Epithelial cell of proximal tubule (primary cell): ENCODE measurements at places on chromosomes 5 and 9. TPM values are rescaled to one million over a fixed set of nuclear protein-coding genes. Genes with fewer than 3 reads are reported as not detected.

GRCh38 chr5:73437101-73437776 is 11.3 kb downstream of the FOXD1 start:
- no peak for DNase-seq

DNA sequence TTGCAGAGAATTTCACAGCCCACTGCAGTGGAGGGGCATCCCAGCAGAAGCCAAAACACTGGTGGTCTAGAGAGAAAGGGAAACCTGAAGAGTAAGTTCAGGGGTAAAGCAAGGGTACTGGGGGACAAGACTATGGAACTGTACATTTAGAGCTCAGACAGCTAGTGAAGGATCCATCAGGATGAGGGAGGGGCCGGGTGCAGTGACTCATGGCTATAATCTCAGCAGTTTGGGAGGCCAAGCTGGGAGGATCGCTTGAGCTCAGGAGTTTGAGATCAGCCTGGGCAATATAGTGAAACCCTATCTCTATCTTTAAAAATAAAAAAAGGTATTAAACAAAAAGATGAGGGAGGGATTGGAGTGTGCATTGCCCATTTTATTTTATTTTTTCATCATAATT is 7.8 kb upstream of the ANKH start:
- no peak for DNase-seq

DNA sequence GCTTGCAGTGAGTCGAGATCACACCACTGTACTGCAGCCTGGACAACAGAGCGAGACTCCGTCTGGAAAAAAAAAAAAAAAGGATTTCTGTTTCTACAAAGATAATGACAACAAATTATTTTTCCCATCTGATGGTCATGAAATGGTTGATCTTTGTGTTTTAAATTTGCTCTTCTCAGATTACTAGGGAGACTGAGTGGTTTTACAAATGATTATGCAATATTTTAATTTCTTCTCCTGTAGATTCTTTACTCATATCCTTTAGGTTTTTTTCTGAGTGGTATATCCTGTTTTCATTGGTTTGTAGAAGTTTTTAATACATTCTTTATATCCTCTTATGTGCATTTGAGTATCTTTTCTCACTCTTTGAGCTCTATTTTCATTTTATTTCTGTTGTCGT is 20.6 kb upstream of the AUH start:
- no peak for DNase-seq

DNA sequence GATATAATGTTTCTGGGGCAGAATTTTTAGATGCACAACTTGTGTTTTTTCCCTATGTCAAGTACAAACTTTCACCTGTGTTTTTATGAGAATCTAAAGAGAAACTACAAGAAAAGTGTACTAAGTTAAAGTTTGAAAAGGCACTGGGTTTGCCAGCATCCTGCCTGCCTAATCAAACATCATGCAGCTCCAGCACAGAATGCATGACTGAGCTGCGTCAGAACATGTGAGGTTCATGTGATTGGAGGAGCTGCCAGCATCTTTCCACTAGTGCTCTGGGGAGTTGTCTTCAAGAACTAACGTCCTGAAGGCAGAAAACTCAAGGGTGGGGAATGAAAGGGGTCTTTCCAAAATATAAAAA is 46.1 kb upstream of the RIC1 start:
- DNase-seq: peak; percentile 84

- no peak for DNase-seq
Observed at GRCh38 chr9:93978551-93978950, 23.4 kb upstream of the BARX1 start.

DNA sequence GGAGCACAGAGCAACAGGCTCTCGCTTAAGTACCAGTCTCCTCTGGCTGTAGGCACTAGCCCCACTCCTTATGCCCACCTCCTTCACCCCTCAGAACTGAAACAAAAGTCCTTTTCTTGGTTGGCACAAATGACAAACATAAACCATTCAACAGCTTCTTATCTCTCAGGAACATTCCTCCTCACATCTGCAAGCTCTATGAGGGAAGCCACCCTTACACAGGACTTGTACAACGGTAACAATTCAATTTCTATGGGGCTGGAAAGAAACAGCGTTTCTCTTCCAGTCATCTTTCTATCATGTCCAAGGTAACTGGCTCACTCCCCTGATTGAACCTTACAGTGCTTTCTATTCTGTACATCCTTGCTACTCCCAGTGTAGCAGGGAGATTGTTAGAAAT is 74.1 kb downstream of the CSF2 start:
- DNase-seq: no peak

DNA sequence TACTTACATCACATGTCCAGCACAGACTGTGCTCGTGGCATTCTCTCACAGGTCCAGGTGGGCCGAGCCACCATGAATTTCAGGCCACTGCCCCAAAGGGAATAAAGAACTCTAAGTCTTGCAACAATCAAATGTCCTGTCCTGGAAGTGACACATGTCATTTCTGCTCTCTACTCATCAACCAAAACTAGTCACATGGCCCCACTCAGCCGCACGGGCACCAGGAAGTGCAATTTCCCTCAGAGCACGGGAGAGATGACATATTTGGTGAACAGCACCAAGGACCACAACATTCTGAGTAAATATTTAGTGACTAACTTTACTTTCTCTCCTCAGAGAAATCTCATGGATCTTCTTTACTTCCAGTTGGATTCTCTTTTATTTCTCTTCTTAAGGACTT is 131.1 kb upstream of the TUT7 start:
- no peak for DNase-seq

DNA sequence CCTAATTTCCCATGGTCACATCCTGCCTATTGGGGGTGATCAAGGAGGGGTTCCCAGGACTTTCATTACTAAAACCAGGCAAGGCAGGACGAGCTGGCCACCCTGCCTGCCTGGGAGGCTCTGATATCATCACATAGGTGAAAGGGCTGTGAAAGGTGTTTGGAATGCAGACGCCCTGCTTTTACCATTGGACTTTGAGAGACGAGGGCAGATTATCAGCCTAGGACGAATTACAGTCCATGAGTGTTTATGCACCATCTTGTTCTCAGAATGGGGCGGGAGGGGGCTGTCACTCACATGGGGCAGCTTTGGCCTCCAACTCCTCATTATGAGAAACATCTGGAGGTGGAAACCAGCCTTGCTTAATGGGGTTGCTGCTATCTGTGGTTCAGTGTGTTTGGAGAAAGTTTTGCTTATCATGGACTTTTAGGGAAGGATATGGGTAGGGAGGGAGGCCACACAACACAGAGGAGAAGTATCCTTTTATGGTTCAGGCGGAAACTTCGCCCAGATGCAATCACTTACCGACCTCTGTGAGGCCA is 69.8 kb upstream of the UBTD2 start:
- no peak for DNase-seq

GRCh38 chr9:76478226-76478625 is 19.2 kb downstream of the GCNT1 start:
- no peak for DNase-seq

GRCh38 chr5:81242906-81243436 is 9.8 kb downstream of the CKMT2 start:
- DNase-seq: no peak

DNA sequence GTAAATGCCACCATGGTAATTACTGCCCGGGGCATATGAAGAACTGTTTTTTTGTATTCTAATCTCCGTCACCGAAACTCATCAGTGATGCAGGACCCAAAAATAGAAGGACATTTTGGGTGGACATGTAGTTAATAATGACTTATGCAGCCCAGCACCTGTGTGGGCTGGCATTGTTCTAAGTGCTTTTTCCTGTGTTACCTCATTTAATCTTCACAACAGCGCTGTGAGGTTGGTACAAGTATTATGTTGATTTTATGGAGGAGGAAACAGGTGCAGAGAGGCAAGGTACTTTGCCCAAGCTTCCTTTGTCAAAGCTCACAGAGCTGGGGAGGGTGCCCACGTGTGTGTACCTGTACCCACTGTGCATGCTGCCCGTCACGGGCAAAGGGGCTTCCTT is 58.4 kb downstream of the DAPK1 start:
- DNase-seq: no peak

DNA sequence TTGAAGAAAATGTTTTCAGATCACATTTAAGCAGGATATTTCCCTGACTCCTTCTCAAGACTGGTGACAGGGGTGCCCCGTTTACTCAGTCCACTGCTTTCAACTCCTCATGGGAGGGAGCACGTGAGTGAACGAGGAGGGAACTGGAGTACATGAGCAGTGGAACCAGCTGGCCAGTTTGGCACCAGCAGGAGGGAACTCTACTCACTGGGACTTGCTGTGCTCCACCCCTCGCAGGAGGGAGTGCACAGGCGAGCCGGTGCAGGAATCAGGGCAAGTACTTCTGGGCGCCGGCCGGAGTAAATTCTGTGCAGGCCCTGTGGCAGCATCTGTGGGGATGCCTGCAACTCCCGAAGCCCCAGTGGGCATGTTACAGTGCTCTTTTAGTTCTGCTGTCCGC is 1941.1 kb upstream of the C9orf72 start:
- DNase-seq: no peak

DNA sequence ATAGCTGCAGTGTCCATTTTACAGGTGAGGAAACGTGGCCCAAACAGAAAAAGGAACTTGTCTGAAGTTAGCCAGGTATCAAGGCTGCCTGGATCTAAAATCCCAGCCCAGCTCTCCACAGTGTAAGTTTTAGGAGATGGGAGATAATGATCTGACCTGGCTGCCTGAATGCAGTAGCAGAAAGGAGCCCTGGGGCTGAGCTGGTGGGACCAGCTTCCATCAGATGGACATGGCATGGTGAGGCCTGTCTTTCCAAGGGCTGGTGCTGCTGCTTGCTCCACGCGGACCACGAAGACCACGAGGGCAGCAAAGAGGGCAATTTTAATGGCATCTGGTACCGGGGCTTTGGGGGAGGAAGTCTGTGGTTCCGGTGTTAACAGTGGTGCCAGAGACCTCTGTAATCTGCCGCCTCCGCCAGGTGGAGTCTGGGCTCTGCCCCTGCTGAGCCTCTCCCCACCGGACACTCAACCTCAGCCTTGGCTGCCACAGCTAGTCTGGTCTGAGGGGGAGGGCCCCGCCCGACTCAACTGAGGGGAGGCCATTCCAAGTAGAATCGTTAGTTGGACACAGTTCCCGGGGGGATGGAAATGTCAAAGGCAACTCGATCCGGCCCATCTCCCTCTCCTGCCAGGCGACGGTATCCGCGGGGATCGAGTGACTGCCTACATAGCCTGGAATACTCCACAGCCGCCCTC is 650 bp downstream of the MYORG start:
- DNase-seq: no peak

GRCh38 chr9:137244486-137245449 is 3.7 kb downstream of the TUBB4B start:
- no peak for DNase-seq

DNA sequence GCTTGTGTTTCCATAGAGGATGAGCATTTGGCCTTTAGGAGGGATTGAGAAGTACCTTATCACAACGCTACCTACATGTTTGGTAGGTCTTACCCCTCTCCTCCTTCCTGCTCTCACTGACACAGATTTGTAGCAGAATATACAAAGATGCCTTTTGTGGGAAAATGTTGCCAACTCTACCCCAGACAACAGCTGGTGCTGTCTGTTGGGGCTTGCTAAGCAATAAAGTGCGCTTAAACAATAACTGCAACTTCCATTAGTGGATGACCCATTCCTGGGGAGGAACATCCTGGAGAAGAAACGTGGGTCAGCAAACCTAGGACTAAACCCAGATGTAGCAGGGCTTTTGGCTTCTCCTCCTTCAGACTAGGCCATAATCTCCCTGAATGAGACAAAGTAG is 174.3 kb downstream of the EFNA5 start:
- DNase-seq: no peak

DNA sequence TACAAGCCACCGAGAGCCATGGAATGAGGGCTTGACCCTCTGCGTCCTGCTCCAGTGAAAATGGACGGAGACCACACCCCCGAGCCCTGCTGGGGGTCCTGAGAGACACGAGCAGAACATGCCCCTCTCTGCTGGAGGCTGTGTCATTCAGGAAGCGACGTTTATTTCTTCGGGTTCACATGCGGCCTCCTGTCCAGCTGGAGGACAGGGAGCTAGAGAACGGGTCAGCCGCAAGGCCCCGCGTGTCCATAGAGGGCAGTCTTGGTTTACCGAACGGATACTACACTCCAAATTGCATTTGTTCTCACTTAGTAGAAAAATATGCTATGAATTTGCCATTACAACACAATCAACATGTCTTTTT is 36.1 kb downstream of the MRPL36 start:
- no peak for DNase-seq

GRCh38 chr9:78601957-78602565 is 305.1 kb downstream of the PSAT1 start:
- peak; percentile 7 for DNase-seq

GRCh38 chr5:158436271-158437065 is 577.5 kb upstream of the CLINT1 start:
- no peak for DNase-seq

GRCh38 chr5:152086668-152087067 is 162.0 kb upstream of the GLRA1 start:
- DNase-seq: no peak

DNA sequence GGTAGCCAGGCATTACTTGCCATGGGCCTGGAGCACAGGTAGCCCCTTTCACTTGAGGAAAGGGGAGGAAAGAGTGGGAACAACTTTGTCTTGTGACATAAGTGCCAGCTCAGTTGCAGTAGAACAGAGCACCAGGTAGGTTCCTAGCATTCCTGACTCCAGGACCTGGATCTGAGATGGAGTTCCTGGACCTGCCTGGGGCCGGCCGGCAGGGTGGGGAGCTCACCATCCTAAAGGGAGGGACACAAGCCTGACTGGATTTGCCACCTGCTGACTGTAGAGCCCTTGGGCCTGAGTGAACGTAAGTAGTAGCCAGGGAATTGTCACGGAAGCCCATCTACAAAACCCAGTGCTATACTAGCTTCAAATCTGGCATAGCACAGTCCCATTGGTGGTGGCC is 653.3 kb upstream of the CDH6 start:
- DNase-seq: no peak

DNA sequence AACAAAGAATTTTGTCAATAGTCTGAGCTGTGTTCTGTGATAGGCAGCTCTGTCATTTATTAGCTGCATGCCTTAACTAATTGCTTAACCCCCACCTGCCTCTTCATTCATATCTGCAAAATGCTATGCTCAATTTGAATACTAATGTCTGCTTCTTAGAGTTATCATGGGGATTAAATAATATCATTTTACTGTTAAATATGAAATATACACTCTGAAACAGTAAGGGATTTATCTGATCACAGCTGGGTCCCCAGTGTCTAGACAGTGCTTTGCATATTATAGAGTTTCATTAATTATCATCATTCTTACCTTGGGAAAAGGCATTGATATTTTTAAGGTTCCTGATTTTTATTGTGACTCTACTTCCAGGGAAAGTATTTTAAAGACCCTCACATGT is 12.0 kb downstream of the TEX48 start:
- DNase-seq: no peak

Gene AJM1
- 0.51 and 2.2 TPM in 2 replicates for total RNA-seq

Gene UNC13B
- 19.1 and 19.6 TPM in 2 replicates for total RNA-seq

Gene TSPAN17
- 29.1 and 40.2 TPM in 2 replicates for total RNA-seq

Gene TRPM3
- not detected in 2 replicates for total RNA-seq

Gene HRCT1
- 0.58 TPM in 1 of 2 replicates, not detected in the other for total RNA-seq

Gene MARCOL
- not detected in 2 replicates for total RNA-seq

Gene GADD45G
- not detected in 2 replicates for total RNA-seq

Gene ADAM19
- total RNA-seq: 19.3 and 45.8 TPM in 2 replicates

Gene SLC36A2
- not detected in 2 replicates for total RNA-seq

Gene FRMD3
- 1.4 and 2.4 TPM in 2 replicates for total RNA-seq

Gene SPINK13
- total RNA-seq: 0.07 and 0.58 TPM in 2 replicates

Gene ZNF462
- 8.8 and 22.1 TPM in 2 replicates for total RNA-seq
